ENCODE measurements at places on chromosomes 7 and 10.

GRCh38 chr7:37315772-37316715, 132.6 kb downstream of the ELMO1 start:
- no peak overlapping the region for H3K27ac ChIP-seq
- no peak overlapping the region for H3K4me3 ChIP-seq
- no peak for DNase-seq
- H3K4me1 ChIP-seq = peaks cover 49% of the 10 kb centered on the region
- peaks cover 8% of the 10 kb centered on the region for H3K36me3 ChIP-seq
- no peaks in the 10 kb centered on the region for H3K27me3 ChIP-seq

- DNase-seq = no peak
- no peak overlapping the region for H3K4me3 ChIP-seq
- H3K4me1 ChIP-seq = no peaks in the 10 kb centered on the region
- no peaks in the 10 kb centered on the region for H3K27me3 ChIP-seq
- no peak overlapping the region for H3K27ac ChIP-seq
- no peaks in the 10 kb centered on the region for H3K36me3 ChIP-seq
These were observed 151.5 kb downstream of the HPSE2 start for GRCh38 chr10:99084161-99084560.

- H3K4me1 ChIP-seq = no peaks in the 10 kb centered on the region
- no peaks in the 10 kb centered on the region for H3K36me3 ChIP-seq
- no peaks in the 10 kb centered on the region for H3K27me3 ChIP-seq
- no peak for DNase-seq
- no peak overlapping the region for H3K27ac ChIP-seq
These were observed 297.0 kb upstream of the AUTS2 start for GRCh38 chr7:69301253-69301652.

- no peak for DNase-seq
- H3K36me3 ChIP-seq = no peaks in the 10 kb centered on the region
- H3K4me3 ChIP-seq = no peak overlapping the region
- no peaks in the 10 kb centered on the region for H3K4me1 ChIP-seq
- H3K27me3 ChIP-seq = no peaks in the 10 kb centered on the region
These were observed 9.9 kb upstream of the OR6V1 start for GRCh38 chr7:143042159-143042789.

- no peak overlapping the region for H3K4me3 ChIP-seq
- no peaks in the 10 kb centered on the region for H3K27me3 ChIP-seq
- DNase-seq = no peak
- H3K4me1 ChIP-seq = no peaks in the 10 kb centered on the region
These were observed 9.1 kb downstream of the BTBD16 start for GRCh38 chr10:122280156-122280555.

GRCh38 chr10:54284526-54285193, 516.4 kb downstream of the PCDH15 start:
- DNase-seq = no peak
- H3K27ac ChIP-seq = no peak overlapping the region
- no peaks in the 10 kb centered on the region for H3K4me1 ChIP-seq
- H3K36me3 ChIP-seq = no peaks in the 10 kb centered on the region
- H3K4me3 ChIP-seq = no peak overlapping the region
- no peaks in the 10 kb centered on the region for H3K27me3 ChIP-seq

GRCh38 chr10:99827936-99828335, 45.5 kb downstream of the ABCC2 start:
- H3K4me1 ChIP-seq = no peaks in the 10 kb centered on the region
- no peak for DNase-seq
- no peak overlapping the region for H3K4me3 ChIP-seq
- no peak overlapping the region for H3K27ac ChIP-seq
